ENCODE measurements at places on chromosomes 13 and 19.

DNA sequence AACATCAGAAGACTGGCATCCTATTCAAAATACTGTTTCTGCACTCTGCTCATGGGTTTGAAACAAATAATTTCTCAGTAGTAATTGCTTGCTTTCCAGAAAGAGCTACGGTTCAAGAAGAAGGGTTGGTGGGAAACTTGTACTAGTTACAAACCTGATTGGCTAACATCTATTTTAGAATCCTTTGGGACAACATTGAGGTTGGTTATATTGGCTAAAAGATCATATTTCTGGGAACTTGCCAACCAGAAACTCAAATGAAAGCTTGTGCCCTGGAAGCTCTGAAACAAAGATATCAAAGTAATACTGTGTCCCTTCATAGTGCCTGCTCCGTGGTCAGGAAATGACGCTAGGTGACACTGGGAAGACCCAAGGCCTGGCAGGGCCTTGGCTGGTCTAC lies 141.7 kb downstream of the LACC1 start:
- no peak for DNase-seq

- DNase-seq, result no peak
These were observed 19.0 kb downstream of the C2CD4C start for GRCh38 chr19:389935-390289.

GRCh38 chr13:43005460-43006236 lies 13.6 kb upstream of the EPSTI1 start:
- peak; percentile 32 for DNase-seq

DNA sequence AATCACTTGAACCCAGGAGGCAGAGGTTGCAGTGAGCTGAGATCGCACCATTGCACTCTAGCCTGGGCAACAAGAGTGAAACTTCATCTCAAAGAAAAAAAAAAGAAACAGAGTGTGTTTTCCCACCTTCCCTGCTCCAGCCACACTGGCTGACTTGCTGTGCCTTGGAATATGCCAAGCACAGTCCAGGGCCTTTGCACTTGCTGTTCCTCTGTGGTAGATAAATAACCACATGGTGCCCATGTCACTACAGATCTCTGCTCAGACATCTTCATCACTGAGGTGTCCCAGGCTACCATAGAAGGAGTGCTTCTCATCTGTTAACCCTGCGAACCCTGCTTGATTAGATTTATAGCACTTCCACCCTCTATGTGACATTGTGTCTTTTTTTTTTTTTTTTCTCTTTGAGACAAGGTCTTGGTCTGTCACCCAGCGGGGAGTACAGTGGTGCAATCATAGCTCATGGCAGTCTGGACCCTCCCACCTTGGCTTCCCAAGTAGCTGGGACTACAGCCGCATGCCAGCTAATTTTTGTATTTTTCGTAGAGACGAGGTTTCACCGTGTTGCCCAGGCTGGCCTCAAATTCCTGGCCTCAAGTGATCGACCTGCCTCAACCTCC lies 10.4 kb downstream of the SMARCA4 start:
- no peak for DNase-seq

- no peak for DNase-seq
These were observed 44.7 kb upstream of the GPI start for GRCh38 chr19:34320277-34320676.

DNA sequence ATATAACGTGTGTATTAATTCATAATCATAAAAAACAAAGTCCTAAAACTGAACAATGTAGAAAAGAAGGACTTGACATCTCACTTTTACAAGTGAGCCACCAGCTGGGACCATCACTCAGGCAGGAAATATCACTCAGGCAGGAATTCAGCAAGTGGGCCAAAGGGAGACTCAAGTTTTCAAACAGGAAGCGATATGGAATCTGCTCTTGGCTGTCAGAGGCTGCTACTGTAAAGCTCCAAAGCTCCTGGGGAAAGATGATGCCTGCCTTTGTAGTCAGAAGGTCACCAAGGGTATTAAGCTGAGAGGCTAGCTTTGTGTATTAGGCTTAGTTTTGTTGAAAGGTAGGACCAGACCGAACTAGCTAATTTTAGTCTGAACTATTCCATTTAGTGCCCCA lies 5.5 kb upstream of the AKAP11 start:
- peak; percentile 19 for DNase-seq

- DNase-seq, result no peak
These were observed 924 bp downstream of the PRAM1 start for GRCh38 chr19:8501516-8501915.

DNA sequence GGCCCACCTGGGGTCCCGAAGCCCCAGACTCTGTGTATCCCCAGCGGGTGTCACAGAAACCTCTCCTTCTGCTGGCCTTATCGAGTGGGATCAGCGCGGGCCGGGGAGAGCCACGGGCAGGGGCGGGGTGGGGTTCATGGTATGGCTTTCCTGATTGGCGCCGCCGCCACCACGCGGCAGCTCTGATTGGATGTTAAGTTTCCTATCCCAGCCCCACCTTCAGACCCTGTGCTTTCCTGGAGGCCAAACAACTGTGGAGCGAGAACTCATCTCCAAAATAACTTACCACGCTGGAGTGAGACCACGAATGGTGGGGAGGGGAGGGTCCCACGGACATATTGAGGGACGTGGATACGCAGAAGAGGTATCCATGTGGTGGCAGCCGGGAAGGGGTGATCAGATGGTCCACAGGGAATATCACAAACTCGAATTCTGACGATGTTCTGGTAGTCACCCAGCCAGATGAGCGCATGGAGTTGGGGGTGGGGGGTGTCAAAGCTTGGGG lies 1.0 kb upstream of the ICAM5 start:
- no peak for DNase-seq

GRCh38 chr19:54206030-54206830 lies 5.6 kb downstream of the RPS9 start:
- no peak for DNase-seq

DNA sequence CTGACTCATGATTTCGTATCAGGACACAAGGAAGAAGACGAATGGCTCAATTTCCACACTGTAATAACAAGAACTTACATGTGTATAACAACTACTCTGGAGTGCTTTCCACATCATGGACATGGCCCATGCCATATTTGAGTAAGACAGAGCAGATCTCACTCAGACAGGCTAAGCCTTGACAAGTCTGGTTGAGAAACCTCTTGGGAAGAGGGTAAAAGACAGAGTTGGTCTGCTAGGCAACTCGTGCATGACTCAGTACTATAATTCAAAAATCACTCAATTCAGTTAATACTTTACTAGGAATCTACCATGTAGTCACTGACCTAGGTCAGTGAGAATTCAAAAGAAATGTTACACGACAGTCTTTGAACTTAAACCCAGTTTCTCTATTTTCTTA lies 5.7 kb upstream of the THSD1 start:
- DNase-seq, result no peak

GRCh38 chr19:5799247-5800241 lies 5.3 kb upstream of the NRTN start:
- DNase-seq, result no peak

DNA sequence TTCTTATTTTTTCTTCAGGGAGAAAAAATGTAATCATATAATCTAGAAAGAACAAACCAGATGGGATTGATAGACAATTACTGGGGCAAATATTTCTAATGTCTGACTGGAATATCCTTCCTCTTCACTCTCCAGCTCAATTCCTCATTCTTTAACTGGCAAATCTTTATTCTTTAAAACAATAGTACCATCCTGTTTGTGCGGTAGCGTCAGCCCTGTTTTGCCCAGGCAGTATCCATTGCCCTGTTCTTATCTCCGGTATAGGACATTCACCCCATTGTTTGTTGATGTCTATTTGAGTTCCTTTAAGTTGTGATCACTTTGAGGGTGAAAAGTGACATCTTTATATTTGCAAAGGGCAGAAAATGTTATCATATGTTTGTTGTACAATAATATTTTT lies 185.4 kb downstream of the POSTN start:
- no peak for DNase-seq

All from astrocyte of the cerebellum (primary cell).